ENCODE measurements at places on chromosomes 16 and 17. TPM values are rescaled to one million over a fixed set of nuclear protein-coding genes. Genes with fewer than 3 reads are reported as not detected.

LITAFD gene
- not detected for polyA plus RNA-seq

DNA sequence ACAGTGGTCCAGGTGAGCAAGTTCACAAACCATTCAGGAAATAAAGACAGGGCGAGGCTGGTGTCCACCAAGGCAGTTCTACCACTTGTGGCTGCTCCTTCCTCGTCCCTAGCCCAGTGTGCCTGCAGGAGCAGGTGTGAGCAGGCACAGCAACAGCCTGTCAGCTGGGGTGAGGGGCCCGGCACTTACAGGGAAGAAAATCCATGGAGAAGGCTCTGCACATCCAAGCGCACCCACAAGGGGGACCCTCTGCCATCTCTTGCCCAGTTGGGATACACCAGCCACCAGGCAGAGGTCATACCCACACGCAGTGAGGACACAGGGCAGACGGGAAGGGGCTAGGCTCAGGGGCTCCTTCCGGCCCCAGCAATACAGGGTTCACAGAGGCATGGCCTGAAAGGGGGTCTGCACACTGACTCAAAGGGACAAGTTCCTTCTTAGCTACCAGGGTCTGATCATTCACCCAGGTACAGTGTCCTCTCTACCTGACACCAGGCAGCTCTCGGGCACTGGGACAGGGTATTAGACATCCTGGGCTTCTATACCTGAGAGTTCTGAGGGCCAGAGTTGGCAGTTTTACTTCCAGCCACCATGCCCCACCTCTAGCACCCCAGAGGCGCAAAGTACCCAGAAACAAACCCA, 27.0 kb downstream of the CDIP1 start:
- DNase-seq = no peak

GRCh38 chr16:5319799-5320198, 222.2 kb upstream of the EEF2KMT start:
- DNase-seq = no peak

- no peak for DNase-seq
These were observed at the start of gene RPH3AL for GRCh38 chr17:352421-353212. TSS of gene RPH3AL (minus strand) at chr17:352807. CDS start at chr17:327543, 25,264 bp downstream.

ASGR2 gene
- polyA plus RNA-seq = not detected

- no peak for DNase-seq
These were observed 34.3 kb upstream of the WSCD1 start for GRCh38 chr17:6035801-6036394.

DNA sequence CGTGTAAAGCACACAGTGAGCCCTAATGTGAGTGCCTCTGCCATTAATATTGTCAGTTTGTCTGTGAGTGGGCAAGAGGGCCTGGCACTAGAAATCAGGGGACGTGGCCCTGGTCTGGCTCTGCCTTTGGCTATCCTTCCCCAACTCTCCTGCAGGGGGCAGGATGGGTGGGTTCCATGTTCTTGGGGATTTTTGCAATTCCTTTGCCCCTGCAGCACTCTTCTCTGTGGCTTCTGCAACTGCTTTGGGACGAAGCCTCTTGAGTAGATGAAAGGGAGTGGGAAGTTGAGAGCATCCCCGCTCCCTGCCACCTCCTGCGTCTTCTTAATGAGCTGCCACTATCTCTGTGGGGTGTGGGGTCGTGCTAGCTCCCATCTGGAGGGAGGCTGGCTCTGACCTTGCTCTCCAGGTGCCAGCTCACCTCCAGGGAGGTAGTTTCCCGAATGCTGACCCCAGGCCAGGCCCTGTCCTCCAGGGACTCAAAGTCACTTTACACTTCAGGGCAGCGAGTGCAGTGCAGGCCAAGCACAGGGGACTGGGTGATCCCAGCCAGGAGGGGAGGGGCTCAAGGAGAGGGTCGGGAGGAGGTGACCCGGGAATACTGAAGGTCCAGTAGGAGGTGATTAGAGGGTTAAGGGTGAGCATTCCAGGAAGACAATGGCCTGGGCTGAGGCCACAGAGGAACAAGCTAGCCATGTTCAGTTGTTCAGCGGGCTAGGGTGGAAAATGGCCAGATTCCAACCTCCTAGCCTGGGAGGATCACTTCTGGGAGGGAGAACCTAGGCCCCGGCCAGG, 121.0 kb upstream of the NLRP1 start:
- DNase-seq = no peak

- DNase-seq = no peak
These were observed 2275.5 kb downstream of the TP53TG3F start for GRCh38 chr16:35734728-35735402.

DNA sequence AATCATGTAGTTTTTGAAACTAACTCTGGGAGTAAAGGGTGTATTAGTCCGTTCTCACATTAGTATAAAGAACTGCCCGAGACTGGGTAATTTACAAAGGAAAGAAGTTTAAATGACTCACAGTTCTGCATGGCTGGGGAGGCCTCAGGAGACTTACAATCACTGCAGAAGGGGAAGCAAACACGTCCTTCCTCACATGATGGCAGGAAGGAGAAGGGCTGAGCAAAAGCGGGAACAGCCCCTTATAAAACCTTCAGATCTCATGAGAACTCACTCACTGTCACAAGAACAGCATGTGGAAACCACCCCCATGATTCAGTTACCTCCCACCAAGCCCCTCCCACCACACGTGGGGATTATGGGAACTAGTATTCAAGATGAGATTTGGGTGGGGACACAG, 256.5 kb upstream of the TNRC6C start:
- no peak for DNase-seq

OTOP2 gene
- polyA plus RNA-seq = not detected

CCL22 gene
- not detected for polyA plus RNA-seq

- DNase-seq = no peak
These were observed 8.7 kb downstream of the ADAM11 start for GRCh38 chr17:44767493-44767892.

GRCh38 chr16:8928467-8928957, 35.2 kb downstream of the USP7 start:
- DNase-seq = no peak

Data from naive B cell (primary cell).